ENCODE measurements at places on chromosomes 3 and 15. TPM values are rescaled to one million over a fixed set of nuclear protein-coding genes. Genes with fewer than 3 reads are reported as not detected.

The PARP15 gene
- total RNA-seq, result not detected

The SLC12A1 gene
- total RNA-seq, result not detected

The FURIN gene
- total RNA-seq, result 75.0 TPM

The PLXNA1 gene
- total RNA-seq, result 44.4 TPM

The SERPINI1 gene
- total RNA-seq, result 0.34 TPM

The PCOLCE2 gene
- total RNA-seq, result not detected

The RASGRP1 gene
- total RNA-seq, result not detected

The ITPKA gene
- total RNA-seq, result 5.7 TPM

The ADAM10 gene
- 137 TPM for total RNA-seq

The FAM81A gene
- 2.8 TPM for total RNA-seq

The GRAMD1C gene
- total RNA-seq, result 13.8 TPM

The UPK1B gene
- 0.18 TPM for total RNA-seq

All from SJSA1 (cell line).